ENCODE measurements at places on chromosomes 7 and 10. TPM values are rescaled to one million over a fixed set of nuclear protein-coding genes. Genes with fewer than 3 reads are reported as not detected.

Gene CFAP46
- total RNA-seq = not detected

Gene KIN
- 12.5 TPM for total RNA-seq

Gene C10orf67
- not detected for total RNA-seq

Gene LBX1
- not detected for total RNA-seq

Gene TAS2R4
- 1.1 TPM for total RNA-seq

Gene PRR15
- total RNA-seq = not detected

Gene LRIT1
- total RNA-seq = not detected

Gene AMZ1
- 0.11 TPM for total RNA-seq

Gene CADPS2
- total RNA-seq = not detected

Gene MRPL43
- 47.9 TPM for total RNA-seq

Gene CYP3A4
- total RNA-seq = not detected

Gene DOCK1
- 0.41 TPM for total RNA-seq

Gene ACSL5
- total RNA-seq = 61.0 TPM

Gene CDC14C
- total RNA-seq = not detected

Gene CFAP58
- 0.39 TPM for total RNA-seq

Gene SPDYE16
- total RNA-seq = 0.25 TPM

Gene CLRN3
- not detected for total RNA-seq

Gene COL28A1
- total RNA-seq = not detected
